ENCODE measurements at places on chromosomes 6 and 20.

GRCh38 chr20:35145141-35145564, 2.0 kb downstream of the EDEM2 start:
- no peak for DNase-seq

- no peak for DNase-seq
Observed at GRCh38 chr6:3290149-3290930, 31.6 kb downstream of the PSMG4 start.

- no peak for DNase-seq
Observed at GRCh38 chr6:121187200-121187832, 147.0 kb downstream of the TBC1D32 start.

DNA sequence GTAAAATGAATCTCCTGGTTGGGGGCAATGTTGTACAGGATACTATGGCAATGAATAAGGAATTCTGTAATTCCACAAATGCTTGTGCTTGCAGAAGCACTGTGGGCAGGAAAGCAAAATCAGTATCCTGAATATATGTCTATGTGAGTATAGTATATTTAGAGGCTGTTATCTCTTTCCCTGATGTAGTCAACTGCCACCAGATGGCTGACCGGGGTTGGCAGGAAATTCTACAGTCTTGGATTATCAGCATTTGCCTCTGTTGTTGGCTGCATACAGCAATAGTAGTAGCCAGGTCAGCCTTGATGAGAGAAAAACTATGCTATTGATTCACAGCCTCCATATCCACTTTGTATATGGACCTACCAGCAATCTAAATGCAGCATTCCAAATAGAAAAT, 425.1 kb upstream of the JAG1 start:
- DNase-seq: no peak

GRCh38 chr6:132789396-132789776, 9.1 kb downstream of the SLC18B1 start:
- no peak for DNase-seq
